ENCODE measurements at places on chromosomes 2 and 18.

DNA sequence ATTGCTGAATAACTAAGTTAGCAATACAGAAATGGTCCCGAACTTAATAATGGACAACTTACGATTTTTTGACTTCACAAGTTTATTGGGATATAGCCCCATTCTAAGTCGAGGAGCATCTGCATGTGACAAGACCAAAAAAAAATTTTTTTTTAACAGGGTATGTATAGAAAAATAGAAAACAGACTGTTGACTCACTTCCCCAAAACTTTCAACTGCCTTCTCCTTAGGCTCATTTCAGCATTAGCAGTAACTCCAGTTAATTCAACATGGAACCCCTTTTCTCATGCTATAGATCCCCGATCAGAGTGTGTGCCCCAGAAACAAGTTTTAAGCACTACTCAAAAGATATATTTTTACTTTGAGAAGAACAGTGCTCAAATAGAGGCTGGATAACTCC is 5.4 kb downstream of the CD302 start:
- no peak for DNase-seq

GRCh38 chr2:184339966-184340365 is 258.4 kb upstream of the ZNF804A start:
- no peak for DNase-seq

DNA sequence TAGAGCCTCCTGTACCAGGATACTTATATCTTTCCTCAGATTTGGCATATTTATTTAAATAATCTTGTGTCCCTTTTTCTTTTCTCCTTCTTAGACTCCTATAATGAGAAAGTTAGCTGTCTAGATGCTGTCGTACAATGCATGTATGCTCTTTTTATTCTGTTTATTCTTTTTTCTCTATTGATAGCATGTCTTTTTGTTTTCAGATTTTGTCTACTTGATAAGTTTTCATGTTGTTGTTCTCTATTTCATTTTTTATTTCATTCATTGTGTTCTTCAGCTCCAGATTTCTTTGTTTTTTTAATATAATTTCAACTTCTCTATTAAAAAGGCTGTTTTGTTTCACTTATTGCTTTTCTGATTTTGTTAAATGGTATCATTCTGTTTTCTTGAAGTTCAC is 674.3 kb upstream of the POU3F3 start:
- no peak for DNase-seq

DNA sequence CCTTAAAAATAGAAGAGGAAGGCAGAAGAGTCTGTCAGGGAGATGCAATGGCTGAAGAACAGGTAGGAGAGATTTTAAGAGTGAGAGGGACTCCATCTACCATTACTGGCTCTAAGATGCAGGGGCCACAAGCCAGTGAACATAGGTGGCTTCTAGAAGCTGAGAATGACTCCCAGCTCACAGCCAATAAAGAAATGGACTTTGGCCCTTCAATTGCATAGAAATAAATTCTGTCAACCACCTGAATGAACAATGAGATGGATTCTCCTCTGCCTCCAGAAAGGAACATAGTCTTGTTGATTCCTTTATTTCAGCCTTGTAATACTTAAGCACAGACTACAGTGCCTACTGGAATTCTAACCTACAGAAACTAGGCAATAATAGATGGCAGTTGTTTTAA is 603.3 kb upstream of the NXPH2 start:
- no peak for DNase-seq

DNA sequence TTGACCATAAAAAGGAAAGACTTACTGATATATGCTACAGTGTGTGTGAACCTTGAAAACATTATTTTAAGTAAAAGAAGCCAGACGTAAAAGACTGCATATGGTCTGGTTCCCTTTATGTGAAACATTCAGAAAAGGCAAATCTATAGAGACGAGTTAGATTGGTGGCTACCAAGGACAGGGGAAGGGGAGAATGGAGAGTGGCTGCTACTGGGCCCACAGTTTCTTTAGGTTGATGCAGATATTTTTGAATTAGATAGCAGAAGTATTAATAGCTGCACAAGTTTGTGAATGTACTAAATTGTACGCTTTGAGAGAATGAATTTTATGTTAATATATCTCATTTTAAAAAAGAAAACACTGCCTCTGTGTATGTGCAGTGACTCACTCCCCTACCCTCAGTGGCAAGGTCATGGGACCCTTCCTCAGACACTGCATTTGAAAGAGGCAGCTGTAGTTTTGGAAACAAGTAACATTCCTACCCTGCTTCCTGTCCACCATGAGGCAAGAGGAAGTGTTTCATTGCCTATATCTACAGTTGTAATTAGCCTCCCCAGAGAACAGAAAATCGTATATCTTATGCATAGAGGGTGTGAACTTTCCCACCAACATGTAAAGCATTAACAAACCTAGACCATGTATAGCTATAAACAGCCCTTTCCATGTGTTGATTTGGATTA is 29.8 kb upstream of the ARMC9 start:
- no peak for DNase-seq

GRCh38 chr2:203859030-203859789 is 8.4 kb upstream of the CTLA4 start:
- no peak for DNase-seq

DNA sequence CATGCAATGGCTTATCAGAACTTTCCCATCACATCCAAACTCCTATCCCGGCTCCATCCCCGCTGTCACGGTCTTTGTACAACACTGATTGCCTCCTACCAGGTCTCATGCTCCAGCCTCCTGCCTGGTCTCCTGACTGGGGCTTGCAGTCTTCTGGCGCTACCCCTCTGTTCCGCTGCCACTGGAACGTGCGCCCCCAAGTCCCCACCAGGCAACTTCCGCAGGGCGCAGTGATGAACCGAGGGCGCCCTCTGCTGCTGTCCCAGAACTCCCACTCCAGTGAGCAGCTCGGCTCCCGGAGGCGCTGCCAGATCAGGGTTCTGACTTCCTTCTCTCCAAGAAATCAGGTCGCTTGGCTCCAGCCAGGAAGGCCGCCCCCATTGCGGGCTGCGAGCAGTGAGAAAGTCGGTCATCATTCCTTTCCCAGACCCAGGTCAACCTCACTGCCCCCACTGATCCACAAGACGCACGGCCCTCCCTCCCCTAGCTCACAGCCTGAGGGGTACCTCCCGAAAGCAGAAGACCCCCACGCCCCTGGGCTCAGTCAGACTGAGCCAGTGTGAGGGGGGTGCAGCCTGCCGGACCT is 43.9 kb upstream of the RAB11FIP5 start:
- no peak for DNase-seq

GRCh38 chr2:218516614-218517013 is 51.5 kb downstream of the USP37 start:
- no peak for DNase-seq

GRCh38 chr2:126227250-126227649 is 428.7 kb upstream of the GYPC start:
- no peak for DNase-seq

GRCh38 chr2:233030-233429 is 30.8 kb downstream of the SH3YL1 start:
- DNase-seq = no peak

DNA sequence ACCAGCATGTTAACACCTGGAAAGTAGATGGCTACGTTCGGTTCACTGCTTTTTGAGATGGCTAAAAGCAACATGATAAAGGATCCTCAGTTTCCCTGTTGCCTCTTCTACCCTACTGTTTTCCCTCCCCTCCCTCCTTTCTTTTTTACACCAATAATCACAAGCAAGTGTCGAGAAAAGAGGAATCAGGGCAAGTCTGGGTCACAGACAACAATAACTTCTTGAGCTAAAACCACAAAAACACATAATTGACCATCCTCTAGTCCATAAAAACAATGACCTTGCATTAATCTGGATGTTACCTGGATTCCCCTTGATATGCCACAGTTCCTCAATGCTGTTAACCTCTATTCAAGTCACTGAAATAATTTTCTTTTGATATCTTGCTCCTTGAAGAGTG is 736.6 kb upstream of the GCFC2 start:
- no peak for DNase-seq

DNA sequence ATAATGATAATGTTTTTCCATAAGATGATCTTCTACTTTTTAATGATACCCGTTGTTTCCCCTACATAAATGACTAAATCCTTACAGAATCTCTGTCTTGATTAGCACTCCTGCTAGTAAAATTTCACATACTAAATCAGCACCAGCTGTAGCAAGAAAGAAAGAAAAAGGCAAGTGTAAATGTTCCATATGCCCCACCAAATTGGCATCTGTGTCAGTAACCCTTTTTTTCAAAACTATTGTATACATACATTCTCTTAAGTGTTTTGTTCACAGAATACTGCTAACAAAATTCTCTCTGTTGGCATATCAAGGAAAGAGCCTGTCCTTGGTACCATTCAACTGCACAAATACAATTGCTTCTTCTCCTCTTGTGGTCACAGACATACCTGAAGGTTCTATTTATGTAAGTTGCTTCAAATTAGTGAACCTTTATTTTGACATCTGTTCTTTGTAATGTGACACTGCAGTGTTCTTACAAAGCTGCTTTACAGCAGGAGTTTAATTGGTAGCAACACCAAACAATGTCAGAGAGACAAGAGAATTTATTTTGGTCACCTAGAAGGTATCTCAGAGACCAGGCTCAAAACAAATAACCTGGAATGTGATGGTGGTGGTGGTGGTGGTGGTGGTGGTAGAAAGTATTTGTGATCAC is 641.9 kb downstream of the ZEB2 start:
- no peak for DNase-seq

DNA sequence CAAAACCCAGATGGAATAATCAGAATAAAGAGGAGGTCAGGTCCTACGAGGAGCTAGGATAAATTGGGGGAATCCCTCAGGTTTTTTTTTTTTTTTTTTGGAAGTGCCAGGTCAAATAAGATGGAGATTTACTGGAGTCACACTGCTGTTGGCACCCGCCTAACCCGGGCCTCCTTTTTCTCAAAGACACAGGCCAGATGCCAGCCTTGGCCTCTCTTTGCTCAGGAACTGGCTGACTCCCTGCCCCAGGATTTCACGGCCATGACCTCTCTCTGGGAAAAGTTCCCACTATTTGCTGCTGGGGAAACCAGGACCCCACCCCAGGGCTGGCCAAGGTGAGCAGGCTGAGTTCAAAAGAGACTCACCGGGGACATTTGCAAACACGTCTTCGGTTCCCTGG is 2.5 kb downstream of the CD8A start:
- no peak for DNase-seq

- no peak for DNase-seq
Observed at GRCh38 chr18:67770520-67770919, 254.0 kb upstream of the DSEL start.

DNA sequence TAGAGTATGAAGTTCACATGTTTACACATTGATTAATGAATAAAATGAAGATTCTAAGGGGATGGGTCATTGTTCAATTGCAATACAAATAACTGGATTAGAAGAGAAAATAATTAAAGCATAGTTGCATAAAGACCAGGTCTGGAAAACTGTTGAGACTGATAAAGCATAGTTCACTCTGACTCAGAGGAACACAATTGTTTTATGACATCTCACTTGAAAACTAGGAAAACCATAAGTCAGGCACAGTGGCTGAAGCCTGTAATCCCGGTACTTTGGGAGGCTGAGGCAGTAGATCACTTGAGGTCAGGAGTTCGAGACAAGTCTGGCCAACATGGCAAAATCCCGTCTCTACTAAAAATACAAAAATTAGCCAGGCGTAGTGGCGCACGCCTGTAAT is 46.7 kb downstream of the PLA2R1 start:
- DNase-seq = no peak

- no peak for DNase-seq
Observed at GRCh38 chr2:43526994-43527393, 68.8 kb downstream of the THADA start.

GRCh38 chr18:8224576-8224975 is 384.7 kb upstream of the RAB12 start:
- no peak for DNase-seq

Measured in RWPE1 (cell line).